Left lobe of liver (tissue), 2 donors: ENCODE measurements at places on chromosomes 16 and 17.

GRCh38 chr16:66387817-66388332, 21.4 kb downstream of the CDH5 start:
- peak; percentile 33 for DNase-seq

- DNase-seq: no peak
Measured at GRCh38 chr17:12627781-12628451, 37.8 kb upstream of the MYOCD start.

DNA sequence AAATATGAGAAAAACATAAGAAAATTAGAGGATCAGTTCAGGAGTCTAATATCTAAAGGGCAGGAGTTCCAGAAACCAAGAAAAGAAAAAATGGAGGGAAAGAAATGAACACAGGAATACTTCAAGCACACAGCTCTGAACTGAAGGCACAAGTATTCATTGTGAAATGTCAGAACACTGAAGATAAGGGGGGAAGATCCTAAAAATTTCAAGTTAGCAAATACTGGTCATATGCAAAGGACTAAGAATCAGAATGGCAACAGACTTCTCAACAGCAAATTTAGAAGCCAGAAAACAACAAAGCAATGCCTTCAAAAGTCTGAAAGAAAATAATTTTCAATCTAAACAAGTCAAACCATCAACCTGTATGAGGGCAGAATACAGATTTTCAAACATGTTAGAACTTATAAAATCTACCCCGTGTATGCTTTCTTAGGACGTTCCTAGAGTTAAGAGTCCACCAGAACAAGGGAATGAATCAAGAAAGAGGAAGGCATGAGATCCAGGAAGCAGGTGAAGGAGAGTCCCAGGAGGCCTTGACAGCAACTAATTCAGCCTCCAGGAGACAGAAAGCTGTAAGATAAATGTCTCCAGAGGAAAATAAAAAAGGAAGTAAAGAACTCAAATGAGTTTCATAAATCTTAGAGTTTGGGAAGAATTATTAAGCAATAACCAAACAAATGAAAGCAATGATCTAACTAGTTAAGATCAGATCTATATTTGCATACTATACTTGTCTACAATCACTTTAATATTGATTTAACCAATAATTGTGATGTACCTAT, 2.8 kb downstream of the BRD7 start:
- DNase-seq: no peak

DNA sequence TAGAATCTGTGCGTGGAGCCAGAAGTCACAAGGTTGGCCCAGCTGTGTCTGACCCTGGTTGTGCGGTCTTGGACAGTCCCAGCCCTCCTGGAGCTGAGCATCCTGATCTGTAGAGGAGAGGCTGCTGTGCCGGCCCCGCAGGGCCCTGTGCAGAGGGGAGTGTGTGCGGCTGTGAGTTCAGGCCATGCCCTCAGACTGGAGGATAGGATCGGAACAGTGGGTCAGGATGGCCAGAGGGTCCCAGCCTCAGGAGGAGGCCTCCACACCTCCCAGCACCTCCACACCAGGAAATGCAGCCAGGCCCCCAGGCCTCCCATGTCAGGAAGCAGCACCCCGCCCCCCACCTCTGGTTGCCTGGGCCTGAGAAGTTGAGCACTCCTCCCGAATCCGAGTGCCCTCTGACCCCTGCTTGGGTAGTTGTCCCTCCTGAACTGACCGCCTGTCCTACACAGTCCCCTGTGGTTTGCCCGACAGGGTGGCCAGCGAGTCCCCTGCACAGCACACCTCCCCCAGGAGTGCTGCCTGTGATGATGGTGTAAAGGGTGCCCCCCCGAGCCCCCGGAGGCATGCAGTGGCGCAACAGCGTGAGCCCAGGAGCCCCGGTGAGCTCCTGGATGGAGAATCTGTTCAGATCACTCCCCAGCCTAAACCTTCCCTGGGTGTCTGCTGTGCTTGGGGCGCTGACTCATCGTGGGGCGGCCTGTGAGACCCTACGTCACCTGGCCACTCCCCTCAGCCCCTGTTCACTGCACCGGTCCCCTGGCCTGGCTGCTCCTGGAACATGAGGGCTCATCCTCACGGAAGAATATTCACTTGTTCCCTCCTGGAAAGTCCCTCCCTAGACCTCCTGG, 285.2 kb downstream of the SEC14L1 start:
- DNase-seq: no peak

DNA sequence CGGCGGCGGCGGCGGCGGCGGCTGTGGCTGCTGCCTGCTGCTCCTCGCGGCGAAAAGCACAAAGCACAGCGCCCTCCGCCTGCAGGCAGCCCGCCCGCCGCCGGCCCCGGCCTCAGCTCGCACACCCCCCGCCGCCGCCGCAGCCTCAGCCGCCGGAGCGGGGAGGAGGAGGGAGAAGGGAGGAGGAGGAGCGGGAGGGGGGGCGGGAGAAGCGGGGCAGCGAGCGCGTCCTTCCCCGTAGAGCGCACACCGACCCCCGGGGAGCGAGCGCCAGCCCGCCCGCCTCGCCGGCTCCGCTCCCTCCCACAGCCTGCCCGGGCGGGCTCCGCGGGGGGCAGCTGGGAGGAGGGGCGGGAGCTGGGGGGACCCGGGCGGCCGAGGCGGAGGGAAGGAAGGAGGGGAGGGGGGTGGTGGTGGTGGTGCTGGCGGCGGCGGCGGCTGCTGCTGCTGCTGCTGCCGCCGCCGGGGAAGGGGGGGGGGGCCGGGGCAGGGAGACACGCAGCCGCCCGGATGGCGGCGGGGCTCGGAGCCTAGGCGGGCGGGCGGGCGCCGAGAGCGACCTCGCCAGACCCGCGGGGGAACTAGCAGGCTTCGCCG, at the start of gene UBTF:
Gene UBTF, minus strand, starts transcription at position 60 of the 597 bp plus-strand sequence. CDS start 1,446 bp downstream, outside the sequence.
- DNase-seq: peak; percentile 68

GRCh38 chr16:3570420-3571062, 6.7 kb downstream of the NLRC3 start:
- DNase-seq: no peak

DNA sequence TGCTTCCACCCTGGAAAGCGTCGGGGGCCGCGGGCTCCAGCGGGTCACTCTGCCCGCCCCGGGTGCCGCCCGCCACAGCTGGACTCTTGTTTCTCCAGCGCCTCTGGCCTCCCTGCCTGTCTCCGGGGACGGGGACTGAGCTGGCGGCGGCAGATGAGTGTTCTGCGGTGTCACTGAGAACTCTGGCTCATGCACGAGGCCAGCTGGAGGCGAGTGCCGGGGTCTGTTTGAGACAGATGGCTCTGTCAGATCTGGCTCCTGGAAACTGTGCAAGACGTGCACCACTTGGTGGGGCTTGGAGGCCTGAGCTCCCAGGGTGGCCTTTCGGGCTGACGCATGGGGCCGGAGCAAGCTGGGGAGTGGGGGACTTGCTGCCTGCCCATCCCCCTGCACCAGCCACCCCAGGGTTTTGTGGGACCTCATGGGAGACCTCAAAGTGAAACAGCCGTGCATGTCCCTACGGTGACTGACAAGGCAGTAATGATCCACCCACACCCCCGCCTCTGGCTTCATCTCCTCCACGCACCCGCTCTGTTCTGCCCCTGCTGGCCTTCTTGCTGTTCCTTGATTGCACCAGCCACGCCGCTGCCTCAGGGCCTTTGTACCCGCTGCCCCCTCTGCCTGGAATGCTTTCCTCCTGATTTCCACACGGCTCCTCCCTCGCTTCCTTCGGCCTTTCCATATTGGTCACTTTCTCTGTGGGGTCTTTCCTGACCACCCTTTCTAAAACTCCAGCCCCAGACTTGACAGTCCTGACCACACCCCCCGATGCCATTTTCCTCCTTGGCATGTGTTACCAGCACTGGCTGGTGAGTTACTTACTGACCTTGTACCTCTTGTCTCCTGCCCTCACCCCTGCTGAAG, 174.9 kb upstream of the CIBAR2 start:
- DNase-seq: peak; percentile 65

- DNase-seq: no peak
Measured at GRCh38 chr16:55285586-55285985, 38.4 kb upstream of the IRX6 start.

DNA sequence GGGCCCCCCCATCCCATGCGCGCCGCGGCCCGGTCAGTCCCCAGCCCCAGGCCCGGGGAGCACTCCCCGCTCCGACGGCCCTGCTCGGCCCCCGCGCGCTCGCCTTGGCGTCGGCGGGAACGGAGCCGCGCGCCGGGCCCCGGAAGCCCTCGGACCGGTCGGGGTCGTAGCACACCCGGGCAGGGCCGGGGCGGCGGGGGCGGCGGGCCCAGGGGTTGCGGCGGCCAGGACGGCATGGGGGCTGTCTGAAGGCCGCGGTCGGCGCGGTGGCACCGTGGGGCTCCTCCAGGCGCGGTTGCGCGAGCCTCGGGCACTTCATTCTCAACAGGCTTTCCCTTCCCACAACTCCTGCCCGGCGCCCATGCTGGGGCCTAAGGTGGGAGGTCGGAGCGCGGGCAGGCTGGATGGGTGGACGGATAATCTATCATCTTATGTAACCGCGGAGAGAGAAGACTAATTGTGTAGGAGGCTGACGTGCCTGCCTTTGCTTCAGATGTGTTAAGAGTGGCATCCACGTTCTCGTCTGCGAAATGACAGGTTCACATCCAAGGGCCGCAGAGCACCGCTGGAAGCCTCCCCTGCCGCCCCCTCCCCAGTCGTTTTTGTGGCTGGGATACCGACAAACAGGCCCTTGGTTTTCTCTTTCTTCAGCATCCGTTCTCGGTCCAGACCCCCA, 708 bp downstream of the BAIAP2 start:
- no peak for DNase-seq

DNA sequence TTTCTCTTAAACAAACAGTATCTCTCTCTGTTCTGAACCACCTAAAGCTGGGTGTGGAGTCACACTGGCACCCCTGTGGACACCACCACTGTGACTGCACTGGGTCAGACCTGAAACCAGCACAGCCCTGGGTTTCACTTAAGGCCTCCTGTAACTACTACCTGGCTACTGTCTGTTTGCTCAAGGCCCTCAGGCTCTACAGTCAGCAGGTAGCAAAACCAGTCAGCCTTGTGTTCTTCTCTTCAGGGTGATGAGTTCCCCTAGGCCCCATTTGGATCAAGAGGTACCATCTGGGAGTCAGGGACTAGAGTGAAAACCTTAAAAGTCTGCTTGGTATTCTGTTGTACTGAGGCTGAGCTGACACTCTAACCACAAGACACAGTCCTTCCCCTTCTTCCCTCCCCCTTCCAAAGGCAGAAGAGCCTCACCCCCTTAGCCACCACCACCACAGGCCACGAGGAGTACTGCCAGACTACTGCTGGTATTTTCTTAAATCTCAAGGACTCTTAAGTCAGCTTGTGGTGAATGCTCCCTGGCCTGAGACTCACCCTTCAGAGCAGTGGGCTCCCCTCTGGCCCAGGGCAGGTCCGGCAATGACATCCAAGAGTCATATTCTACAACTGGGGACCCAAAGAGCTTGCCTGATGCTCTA, 153.2 kb upstream of the MON1B start:
- no peak for DNase-seq

DNA sequence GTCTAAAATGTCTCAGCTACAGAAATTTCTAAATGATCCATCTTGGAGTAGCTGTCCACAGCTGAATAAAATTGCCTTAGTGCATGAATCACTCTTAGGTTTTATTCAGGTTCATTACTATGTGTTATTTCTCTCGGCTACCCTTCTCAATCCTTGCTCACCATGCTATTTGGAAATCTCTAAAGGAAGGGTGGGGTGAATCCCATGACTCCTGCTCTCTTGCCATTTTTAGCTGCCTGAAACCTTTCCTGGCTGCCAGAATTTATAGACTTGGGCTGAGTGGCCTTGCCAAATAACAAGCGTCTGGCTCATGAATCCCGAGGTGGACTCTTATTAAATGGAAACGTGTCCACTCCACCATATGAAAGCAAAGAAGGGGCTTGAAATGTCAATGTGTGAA, 936.1 kb upstream of the SOX9 start:
- no peak for DNase-seq

DNA sequence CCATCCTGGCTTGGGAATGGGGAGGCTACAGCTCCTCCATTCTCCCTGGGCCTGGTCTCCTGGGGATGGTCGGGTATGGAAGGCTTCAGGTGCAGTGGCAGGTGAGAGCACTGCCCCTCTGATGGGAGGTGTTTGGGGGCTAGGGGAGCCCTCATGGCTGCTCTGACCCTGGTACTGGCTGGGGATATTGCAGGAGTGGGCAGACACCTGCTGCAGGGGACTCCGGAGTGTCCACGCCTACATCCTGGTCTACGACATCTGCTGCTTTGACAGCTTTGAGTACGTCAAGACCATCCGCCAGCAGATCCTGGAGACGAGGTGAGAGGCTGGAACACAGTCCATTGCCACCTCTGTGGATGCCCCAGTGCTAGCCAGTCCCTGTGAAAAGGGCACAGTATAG, 8.8 kb downstream of the RASL10B start:
- no peak for DNase-seq

GRCh38 chr16:73074382-73074781, 26.5 kb upstream of the ZFHX3 start:
- no peak for DNase-seq

DNA sequence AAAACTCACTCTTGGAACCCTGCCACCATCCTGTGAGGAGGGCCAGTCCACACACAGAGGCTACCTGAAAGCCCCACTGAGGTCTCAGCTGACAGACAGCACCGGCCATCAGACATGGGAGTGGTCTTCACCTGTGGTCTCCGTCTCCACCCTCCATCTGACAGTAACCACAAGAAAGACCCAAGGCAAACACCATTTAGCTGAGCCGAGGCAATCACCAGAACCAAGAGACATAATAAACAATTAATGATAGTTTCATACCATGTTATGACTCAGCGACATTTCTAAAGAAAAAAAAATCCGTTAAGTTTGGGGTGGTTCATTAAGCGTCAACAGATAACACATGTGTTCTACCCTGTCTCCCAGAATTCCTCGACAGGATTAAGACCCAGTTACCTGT, 6.1 kb upstream of the EVPLL start:
- no peak for DNase-seq

GRCh38 chr17:57735230-57735629, 9.9 kb downstream of the CCDC182 start:
- no peak for DNase-seq

- DNase-seq: peak; percentile 15
Measured at GRCh38 chr17:36525113-36525512, 9.6 kb downstream of the MYO19 start.

DNA sequence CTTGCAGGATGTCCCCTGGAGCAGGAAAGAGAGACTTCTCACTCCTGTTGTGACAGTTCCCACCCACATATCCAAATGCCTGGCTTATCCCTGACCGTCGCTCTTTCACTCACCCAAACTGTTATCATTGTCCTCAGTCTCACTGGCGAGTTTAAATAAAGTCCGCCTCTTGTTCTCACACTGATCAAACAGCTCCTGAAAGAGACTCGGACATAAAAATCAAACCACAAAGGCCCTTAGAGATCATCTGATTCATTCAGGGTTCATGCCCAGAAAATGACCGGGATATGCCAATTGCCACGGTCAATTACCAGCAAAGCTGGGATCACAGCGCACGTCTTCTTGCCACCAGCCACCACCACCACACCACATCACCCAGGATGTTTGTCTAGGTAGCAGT, 19.9 kb downstream of the GGA3 start:
- no peak for DNase-seq

- no peak for DNase-seq
Measured at GRCh38 chr16:10040136-10041080, 141.8 kb downstream of the GRIN2A start.
